Activated CD4-positive, alpha-beta T cell treated with anti-CD3 and anti-CD28 coated beads, Interleukin-2, amount 50 U/mL, for 4 hours (primary cell): ENCODE measurements at places on chromosomes 3 and 15.

DNA sequence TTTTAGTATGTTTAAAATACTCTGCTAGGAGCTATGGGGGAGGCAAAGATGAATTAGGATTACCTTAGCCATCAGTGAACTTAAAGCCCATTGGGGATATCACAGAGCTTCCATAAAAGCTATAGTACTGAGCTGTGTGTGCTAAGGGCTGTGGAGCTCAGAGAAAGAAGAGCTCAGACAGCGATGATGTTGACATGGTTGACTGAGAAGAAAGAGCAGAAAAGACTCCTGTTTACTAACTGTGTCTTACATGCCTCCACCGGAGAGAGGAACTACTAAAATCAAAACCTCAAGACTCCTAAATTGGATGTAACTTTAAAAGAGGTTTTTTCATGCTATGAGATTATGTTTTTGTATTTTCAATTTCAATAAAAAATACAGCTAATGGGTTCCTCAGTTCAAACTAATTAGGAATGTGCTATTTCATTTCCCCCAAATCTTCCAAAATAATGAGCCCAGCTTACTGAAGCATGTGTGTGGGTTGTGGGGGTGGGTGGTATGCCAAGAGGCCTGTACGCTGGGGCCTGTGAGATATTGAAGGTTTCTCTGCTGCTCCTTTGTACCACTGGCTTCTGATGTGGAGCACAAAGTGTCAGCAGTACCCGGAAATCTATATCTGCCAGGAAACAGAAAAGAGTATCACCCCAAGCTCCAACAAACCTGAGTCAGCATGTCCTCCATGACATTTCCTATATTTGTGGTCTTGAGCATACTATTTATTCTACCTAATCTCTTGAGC is 22.7 kb downstream of the DGKG start:
- DNase-seq, result no peak

- DNase-seq, result peak; percentile 46
These were observed 140.7 kb upstream of the MEF2A start for GRCh38 chr15:99424978-99425656.

DNA sequence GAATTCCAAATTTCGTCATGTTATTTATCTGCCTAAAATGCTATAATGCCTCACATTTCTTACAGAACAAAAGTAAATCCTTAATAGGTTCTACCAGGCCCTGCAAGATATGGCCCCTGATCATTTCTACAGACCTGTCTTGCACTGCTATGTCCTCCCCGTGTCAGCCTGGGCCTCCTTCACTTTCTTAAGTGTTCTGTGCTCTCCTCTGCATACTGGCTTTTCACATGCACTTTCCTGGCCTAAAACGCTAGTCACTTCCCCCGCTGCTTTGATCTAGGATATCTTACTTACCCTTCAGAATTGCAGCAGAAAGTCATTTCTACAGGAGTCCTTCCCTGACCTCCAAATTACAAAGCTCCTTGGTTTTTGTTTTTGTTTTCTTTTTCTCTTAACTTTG is 551.3 kb downstream of the NSUN3 start:
- no peak for DNase-seq

- DNase-seq, result no peak
These were observed 145.1 kb downstream of the SEMA6D start for GRCh38 chr15:47862402-47862801.

- DNase-seq, result no peak
These were observed 61.1 kb upstream of the TMCO5A start for GRCh38 chr15:37873336-37873735.

GRCh38 chr15:101288905-101289513 is 6.0 kb downstream of the SNRPA1 start:
- no peak for DNase-seq

DNA sequence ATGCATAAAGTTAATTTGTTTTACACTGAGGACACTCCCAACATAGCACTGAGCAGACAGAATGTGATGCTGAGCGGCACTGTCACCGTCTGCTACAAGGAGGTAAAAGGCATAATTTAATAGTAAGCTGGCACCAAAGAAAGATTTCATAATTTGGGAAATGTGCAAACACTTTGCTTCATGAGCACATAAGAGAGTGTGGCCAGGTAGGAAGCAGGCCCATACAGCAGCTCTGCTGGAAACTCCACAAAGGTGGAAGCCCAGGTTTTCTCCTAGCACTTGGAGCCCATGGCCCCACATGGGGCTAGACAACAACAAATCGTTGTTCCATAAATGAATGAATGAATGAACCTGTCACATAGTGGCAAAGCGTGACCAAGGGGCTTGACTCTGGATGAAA is 68.5 kb upstream of the CACNA2D3 start:
- no peak for DNase-seq

GRCh38 chr3:63933459-63933858 is 21.3 kb upstream of the SCAANT1 start:
- DNase-seq, result no peak

- DNase-seq, result no peak
These were observed 370.1 kb downstream of the CNTN6 start for GRCh38 chr3:1462856-1463450.

DNA sequence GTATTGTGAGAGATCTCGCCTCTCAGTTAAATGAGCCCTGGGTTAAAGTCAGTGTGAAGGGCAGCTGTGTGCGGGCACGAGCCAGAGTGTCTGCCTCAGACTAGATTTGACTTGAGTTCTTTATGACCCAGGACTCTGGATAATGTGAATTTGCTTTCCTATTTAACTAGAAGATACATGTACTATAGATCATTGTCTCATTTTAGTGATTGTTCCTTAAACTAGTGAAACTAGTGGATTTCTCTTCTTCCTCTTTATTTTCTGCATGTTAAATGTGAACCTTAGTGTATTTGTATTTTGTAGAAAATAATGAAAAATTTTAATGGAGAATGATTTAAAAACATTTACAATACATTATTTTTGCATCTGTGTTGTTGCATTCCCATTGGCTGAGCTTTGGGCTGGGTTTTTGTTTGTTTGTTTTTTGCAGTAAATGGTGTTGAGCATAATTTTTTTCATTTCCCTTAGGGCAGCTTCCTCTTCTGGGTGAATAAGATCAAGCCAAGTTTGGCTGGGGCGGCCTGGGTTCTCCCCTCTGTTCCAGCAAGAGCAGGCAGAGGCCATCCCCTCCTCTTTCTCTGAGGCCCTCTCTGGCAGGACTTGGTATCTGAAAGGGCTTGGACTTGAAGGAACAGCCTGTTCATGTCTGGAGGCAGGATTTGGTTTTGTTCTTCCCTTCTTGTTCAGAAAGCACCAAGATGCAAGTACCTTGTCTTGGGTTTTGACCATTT is 15.0 kb downstream of the GCSAM start:
- no peak for DNase-seq

- no peak for DNase-seq
These were observed 47.0 kb downstream of the DHX30 start for GRCh38 chr3:47849699-47850563.

DNA sequence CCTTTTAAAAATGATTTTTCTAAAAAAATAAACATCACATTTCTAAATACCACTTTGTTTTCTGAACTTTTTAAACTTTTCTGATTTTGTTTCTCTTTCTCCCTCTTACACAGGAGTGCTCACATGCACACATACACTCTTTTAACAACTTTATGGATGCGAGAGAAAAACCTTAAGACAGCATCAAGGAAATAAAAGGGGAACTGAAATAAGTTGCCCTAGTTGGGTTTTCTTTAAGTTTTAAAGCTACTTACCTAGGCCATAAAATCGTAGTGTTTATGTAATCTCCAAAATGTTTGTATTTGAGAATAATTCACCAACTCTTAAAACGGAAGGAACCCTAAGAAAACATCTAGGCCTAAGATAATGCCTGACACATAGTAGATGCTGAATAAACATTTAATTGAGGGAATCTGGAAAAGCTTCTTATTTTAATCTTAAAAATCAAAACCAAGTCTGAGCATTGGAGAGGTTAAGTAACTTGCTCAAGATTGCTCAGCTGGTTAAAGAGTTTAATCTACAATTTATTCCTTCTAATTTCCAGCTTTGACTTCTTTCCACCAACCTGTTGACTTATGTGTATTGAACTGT is 1.2 kb upstream of the BBX start:
- no peak for DNase-seq

GRCh38 chr15:35679186-35679585 is 133.2 kb upstream of the DPH6 start:
- DNase-seq, result no peak

GRCh38 chr3:46440531-46441294 is 24.0 kb downstream of the LTF start:
- DNase-seq, result peak; percentile 3

DNA sequence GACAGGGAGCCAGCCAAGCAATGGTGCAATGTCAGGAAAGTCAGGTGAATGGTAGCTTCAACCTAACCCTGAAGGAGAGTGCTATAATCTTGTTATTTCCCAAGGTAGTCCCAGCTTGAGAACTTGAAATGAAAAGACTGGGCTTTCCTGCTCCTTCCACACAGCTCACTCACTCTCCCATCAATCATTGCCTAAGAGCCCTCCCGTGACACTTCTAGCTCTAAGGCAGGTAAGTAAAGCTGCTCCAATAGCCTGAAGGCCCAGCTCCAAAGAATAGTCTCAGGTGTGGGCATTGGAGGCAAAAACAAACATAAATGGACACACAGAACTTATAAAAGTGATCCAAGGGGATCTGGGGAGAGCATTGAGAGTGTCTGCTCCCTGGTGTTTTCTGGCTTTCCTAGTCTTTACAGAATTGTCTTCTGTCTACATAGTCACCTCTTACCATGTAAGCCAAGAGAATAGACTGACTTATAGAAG is 63.1 kb upstream of the TBC1D5 start:
- no peak for DNase-seq

DNA sequence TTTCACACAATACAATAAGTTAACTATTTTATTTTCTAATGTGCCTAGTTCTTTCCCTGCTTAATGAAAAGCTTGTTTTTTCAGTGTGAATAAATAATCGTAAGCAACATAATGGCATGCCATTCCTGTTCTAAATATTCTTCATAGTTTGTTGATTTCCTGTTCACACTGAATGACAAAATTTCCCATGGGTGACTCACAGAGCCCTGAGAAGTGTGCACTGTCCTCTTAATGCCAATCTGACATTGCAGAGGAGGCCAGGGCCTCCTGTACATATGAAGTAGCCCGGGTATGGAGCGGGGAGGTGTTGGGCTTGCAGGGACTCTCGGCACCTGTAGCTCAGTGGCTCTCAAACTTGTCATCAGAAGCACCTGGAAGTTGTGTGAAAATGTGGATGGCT is 24.3 kb downstream of the CCR3 start:
- no peak for DNase-seq

DNA sequence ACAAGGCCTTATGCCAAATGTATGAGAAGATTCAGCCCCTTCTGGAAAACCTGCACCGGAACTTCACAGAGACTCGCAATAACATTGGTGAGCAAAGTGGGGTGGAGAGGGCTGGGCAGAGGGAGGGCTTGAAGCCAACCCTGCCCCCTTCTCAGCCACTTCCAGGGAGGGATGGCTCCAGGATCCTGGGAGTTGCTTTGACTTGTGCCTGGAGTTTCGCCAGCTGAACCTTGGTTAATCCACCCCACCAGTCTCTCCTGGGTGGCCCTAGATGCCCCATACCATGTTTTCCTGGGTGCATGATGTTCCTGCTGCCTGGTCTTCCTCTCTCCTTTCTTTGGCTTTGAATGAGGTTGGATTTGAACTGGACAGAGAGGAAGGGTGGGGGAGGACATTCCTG is 10.8 kb downstream of the TBC1D21 start:
- DNase-seq, result no peak

DNA sequence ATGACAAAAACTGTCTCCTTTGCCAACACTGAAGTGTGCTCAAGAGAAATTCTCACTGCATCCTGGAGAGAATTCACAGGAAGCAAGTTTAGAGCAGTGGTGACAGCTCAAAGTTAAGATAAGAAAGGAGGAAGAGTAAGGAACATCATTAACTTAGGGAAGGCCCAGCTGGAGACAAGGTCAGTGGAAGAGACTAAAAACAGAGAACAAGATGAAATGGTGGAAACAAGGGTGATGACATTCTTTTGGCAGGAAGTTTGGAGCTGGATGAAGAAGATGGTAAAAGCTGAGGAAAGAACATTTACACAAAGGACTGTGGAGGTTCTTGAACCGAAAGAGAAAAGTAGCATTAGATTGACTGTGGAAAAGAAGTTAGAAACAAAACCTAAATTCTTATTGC is 6.7 kb upstream of the SUCLG2 start:
- no peak for DNase-seq
